ENCODE measurements at places on chromosomes 6 and 20. TPM values are rescaled to one million over a fixed set of nuclear protein-coding genes. Genes with fewer than 3 reads are reported as not detected.

Gene PRR18
- total RNA-seq: not detected

Gene ALDH8A1
- 0.19 TPM for total RNA-seq

Gene ECT2L
- total RNA-seq: not detected

Gene HCK
- total RNA-seq: not detected

Gene TRAPPC3L
- 0.31 TPM for total RNA-seq

Gene CCDC170
- 0.14 TPM for total RNA-seq

Gene FERMT1
- 6.0 TPM for total RNA-seq

Gene OR2H2
- total RNA-seq: not detected

Gene OPN5
- total RNA-seq: not detected

GRCh38 chr6:88884361-88884760, 79.1 kb downstream of the RNGTT start:
- no peak overlapping the region for H3K4me3 ChIP-seq
- DNase-seq: no peak
- H3K4me1 ChIP-seq: peaks cover 21% of the 10 kb centered on the region

DNA sequence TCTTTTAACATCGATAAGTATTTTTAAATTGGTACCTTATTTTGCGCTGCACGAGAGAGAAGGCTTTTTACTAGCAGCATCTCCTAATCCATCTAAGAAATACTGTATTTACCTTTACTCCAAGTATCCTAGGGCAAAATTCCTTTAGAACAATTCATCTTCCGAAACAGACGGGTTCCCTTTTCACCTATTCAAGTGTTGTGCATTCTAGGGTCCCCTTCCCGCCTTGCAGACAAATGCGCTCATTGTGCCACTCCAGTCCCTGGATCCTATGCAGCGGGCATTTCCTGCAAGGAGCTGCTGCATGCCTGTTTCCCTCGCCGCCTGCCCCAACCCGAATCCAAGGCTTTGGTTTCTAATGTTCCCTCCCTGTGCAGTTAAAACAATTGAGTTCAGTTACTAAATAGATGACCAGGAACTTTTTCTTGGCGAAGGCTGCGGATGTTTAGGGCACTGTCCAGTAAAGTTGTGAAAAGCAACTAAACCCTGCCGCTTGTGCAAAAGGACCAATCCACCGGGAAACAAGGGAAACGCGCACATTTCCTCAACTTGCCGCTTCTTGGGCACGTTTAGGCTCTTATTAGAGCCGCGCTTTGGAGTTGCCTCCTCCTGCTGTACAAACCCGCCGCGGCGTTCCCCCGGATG, 556 bp upstream of the SCAF8 start:
- peaks cover 7% of the 10 kb centered on the region for H3K36me3 ChIP-seq
- peak overlapping the region; percentile 91 for H3K27ac ChIP-seq
- H3K4me3 ChIP-seq: peak overlapping the region; percentile 95
- H3K27me3 ChIP-seq: peaks cover 2% of the 10 kb centered on the region

GRCh38 chr6:106056060-106056745, 29.9 kb upstream of the PRDM1 start:
- H3K27ac ChIP-seq: no peak overlapping the region
- H3K27me3 ChIP-seq: no peaks in the 10 kb centered on the region

GRCh38 chr6:149990212-149990660, 26.5 kb downstream of the ULBP1 start:
- peaks cover 9% of the 10 kb centered on the region for H3K36me3 ChIP-seq
- H3K4me1 ChIP-seq: peaks cover 17% of the 10 kb centered on the region
- H3K27me3 ChIP-seq: peaks cover 80% of the 10 kb centered on the region
- peak overlapping the region; percentile 47 for H3K4me3 ChIP-seq
- no peak overlapping the region for H3K27ac ChIP-seq

DNA sequence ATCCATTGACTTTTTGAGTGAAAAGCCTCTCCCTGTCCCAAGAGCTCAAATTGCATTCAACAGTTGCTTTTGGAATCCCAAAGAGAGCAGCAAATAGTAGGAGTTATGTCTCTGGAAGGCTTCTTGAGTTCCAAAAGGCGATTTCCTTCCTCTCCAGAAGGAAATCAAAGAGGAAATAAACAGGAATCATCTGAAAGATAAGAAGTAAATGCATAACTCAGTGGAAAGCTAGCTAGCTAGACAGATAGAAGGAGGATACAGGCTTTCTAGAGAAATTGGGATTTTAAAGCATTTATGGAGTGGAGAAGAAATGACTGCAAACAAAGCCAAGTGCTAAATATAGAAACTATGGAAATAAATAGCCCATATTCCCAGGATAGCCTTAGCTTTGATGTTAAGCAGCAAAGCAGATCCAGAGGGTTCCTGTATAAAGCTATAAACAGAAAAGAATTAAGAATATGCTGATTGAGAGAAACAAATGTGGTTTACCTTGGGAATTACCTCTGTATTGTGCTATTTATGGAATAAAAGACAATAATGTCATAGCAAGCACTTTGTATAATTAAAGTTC, 214.7 kb downstream of the PLCB1 start:
- peaks cover 39% of the 10 kb centered on the region for H3K4me1 ChIP-seq
- no peak for DNase-seq
- H3K27me3 ChIP-seq: no peaks in the 10 kb centered on the region
- peaks cover 7% of the 10 kb centered on the region for H3K36me3 ChIP-seq
- H3K4me3 ChIP-seq: no peak overlapping the region
- no peak overlapping the region for H3K27ac ChIP-seq

DNA sequence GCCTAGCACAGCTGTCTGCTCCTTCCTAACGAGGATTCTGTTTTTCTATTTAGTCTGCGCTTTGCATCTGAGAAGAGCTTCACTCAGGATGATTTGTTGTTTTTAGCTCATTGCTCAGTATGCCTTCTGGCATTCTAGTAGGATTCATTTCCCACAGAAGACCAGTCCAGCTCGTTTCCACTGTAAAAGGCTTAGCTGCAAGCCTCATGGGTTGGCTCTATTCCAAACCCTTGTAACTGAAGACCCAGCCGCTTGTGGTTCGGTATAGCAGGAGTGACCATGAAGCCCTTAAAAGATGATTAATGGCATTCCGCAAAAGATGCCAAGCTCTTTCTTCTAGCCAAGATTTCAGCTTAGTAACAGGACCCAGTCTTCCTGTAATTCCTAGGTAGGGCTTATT, 7.2 kb downstream of the ADGRF1 start:
- H3K36me3 ChIP-seq: no peaks in the 10 kb centered on the region
- peak overlapping the region; percentile 44 for H3K27ac ChIP-seq
- peaks cover 10% of the 10 kb centered on the region for H3K27me3 ChIP-seq
- H3K4me3 ChIP-seq: peak overlapping the region; percentile 65
- peaks cover 23% of the 10 kb centered on the region for H3K4me1 ChIP-seq
- peak; percentile 95 for DNase-seq

GRCh38 chr6:30130887-30131862, 4.8 kb upstream of the TRIM40 start:
- H3K4me1 ChIP-seq: peaks cover 6% of the 10 kb centered on the region
- peaks cover 58% of the 10 kb centered on the region for H3K27me3 ChIP-seq
- peak overlapping the region; percentile 41 for H3K4me3 ChIP-seq
- peak; percentile 81 for DNase-seq
- H3K27ac ChIP-seq: no peak overlapping the region
- no peaks in the 10 kb centered on the region for H3K36me3 ChIP-seq

GRCh38 chr20:61970357-61970756, 95.3 kb downstream of the TAF4 start:
- peaks cover 19% of the 10 kb centered on the region for H3K36me3 ChIP-seq
- H3K4me3 ChIP-seq: no peak overlapping the region
- DNase-seq: no peak
- H3K27me3 ChIP-seq: no peaks in the 10 kb centered on the region
- no peaks in the 10 kb centered on the region for H3K4me1 ChIP-seq

- peak overlapping the region; percentile 93 for H3K27ac ChIP-seq
- peak overlapping the region; percentile 72 for H3K4me3 ChIP-seq
- DNase-seq: no peak
- no peaks in the 10 kb centered on the region for H3K27me3 ChIP-seq
- H3K4me1 ChIP-seq: peaks cover 73% of the 10 kb centered on the region
These were observed 52.5 kb upstream of the SLC22A16 start for GRCh38 chr6:110528930-110529325.

- H3K27ac ChIP-seq: no peak overlapping the region
- H3K27me3 ChIP-seq: peaks cover 6% of the 10 kb centered on the region
- peaks cover 40% of the 10 kb centered on the region for H3K36me3 ChIP-seq
- H3K4me1 ChIP-seq: peaks cover 2% of the 10 kb centered on the region
These were observed 20.8 kb downstream of the PANK2 start for GRCh38 chr20:3909952-3910366.

GRCh38 chr6:12313306-12313991, 23.3 kb downstream of the EDN1 start:
- H3K4me1 ChIP-seq: peaks cover 30% of the 10 kb centered on the region
- H3K27ac ChIP-seq: no peak overlapping the region
- H3K36me3 ChIP-seq: peaks cover 4% of the 10 kb centered on the region
- no peak for DNase-seq
- H3K4me3 ChIP-seq: no peak overlapping the region

DNA sequence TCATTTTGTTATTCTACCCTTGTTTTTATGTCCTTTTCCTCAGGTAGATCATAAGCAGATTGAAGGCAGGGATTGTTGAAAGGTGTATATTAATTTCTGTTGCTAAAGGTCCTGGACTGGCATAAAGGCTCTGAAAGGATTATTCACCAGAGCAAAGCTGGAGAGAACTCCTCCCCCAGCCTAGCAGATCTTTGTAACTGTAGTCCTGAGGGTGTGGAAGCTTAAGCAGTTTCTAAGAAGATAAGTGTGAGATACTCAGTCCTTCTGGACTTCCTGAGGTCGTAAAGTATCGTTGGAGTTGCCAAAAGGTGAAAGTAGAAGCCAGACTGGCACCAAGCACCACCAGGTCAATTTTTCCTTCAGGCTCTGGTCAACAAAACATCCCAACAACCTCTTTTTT, 24.2 kb downstream of the CGA start:
- no peak overlapping the region for H3K4me3 ChIP-seq
- no peak for DNase-seq
- peaks cover 13% of the 10 kb centered on the region for H3K4me1 ChIP-seq
- H3K27ac ChIP-seq: no peak overlapping the region

DNA sequence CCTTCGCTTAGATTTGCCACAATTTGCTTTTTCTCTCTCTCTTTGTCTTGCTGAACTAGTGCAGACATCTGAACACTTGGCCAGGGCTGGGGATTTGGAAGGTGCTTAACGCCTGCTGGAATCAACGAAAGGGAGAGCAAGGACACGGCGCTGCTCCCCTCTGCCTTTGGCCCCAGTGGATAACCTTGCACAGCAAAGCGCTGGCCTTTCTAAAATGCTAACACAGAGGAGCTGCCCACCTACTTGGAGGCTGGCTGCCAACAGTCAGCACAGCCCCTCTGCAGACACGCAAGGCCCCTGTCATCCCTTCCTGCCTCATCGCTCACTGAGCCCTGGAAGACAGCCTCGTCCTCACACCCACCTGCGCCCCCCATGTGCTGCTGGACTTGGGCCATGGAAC, 37.5 kb downstream of the C20orf203 start:
- no peak overlapping the region for H3K4me3 ChIP-seq
- H3K27me3 ChIP-seq: peaks cover 51% of the 10 kb centered on the region
- no peaks in the 10 kb centered on the region for H3K36me3 ChIP-seq
- H3K4me1 ChIP-seq: peaks cover 8% of the 10 kb centered on the region
- H3K27ac ChIP-seq: no peak overlapping the region

DNA sequence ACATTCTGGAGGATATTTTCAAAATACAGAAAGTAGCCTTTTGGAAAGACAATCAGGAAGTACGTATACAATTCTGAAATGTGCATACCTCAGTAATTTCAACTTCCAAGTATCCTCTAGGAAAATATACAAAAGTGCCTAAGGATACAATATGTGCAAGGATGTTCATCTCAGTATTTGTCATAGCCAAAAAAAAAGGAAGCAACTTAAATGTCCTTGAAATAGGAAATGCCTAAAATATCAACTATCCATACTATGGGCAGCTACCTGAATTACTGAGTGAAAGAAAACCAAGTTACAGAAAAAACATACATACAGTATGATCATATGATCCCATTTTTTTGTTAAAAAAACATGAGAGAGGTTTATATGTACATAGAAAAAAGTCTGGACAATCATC, 1.5 kb downstream of the PPIL1 start:
- peak overlapping the region; percentile 99 for H3K4me3 ChIP-seq
- H3K4me1 ChIP-seq: peaks cover 53% of the 10 kb centered on the region
- no peaks in the 10 kb centered on the region for H3K27me3 ChIP-seq
- DNase-seq: no peak

DNA sequence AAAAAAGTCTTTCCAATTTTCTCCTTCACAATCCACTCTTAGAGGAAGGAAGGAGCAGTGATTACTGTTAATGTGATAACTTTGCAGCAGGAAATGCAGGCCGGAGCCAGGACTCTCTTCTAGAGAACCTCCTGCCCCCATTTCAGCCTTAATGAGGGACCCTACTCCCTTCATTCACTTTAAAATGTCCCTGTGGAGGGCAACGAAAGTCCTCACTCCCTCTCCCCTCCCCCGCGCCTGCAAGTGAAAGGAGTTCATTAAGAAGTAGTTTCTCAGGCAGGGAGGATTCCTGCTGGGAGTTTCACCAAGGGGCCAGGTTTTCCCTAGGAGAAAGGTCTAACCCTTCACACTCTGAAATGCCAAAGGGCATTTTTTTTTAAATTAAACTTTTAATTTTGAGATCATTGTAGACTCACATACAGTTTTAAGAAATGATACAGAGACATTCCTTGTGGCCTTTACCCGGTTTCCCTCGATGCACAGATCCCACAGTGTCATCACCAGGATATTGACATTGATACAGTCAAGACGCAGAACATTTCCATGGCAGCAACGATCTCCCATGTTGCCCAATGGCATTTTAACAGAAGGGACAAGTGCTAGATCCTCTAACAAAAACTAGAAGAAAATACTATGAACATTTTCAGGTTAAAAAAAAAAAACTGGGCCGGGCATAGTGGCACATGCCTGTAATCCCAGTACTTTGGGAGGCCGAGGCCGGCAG, 6.8 kb upstream of the COMMD7 start:
- H3K4me3 ChIP-seq: no peak overlapping the region
- H3K4me1 ChIP-seq: peaks cover 36% of the 10 kb centered on the region
- no peaks in the 10 kb centered on the region for H3K36me3 ChIP-seq
- no peak overlapping the region for H3K27ac ChIP-seq

- H3K27ac ChIP-seq: peak overlapping the region; percentile 94
- H3K27me3 ChIP-seq: peaks cover 4% of the 10 kb centered on the region
- DNase-seq: peak; percentile 55
- H3K4me3 ChIP-seq: peak overlapping the region; percentile 66
- no peaks in the 10 kb centered on the region for H3K36me3 ChIP-seq
These were observed 213.7 kb upstream of the CITED2 start for GRCh38 chr6:139588076-139588639.

DNA sequence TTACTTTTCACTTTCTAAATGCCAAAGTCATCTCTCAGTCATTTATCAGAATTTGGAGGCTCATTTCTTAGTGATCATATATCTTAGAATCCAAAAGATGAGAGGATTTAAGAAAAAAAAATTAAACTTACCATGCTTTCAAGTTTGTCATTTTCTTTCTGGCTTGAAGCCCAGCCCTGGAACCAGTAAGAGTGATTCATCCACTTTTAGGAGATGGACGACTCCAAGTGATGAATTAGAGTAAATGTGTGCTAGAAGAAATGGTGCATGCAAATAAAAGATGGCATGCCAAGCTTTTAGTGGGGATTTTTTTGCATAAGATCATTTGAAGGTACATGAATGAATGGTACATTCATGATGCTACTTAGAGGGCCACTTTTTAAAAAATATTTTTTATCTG, 20.1 kb downstream of the PLCB1 start:
- peak; percentile 68 for DNase-seq
- no peak overlapping the region for H3K4me3 ChIP-seq
- peaks cover 2% of the 10 kb centered on the region for H3K27me3 ChIP-seq
